ENCODE measurements at places on chromosomes 1 and 21.

- DNase-seq, result no peak
These were observed 112.8 kb downstream of the RIPK4 start for GRCh38 chr21:41653954-41654491.

GRCh38 chr1:205317311-205317917 lies 4.1 kb downstream of the NUAK2 start:
- DNase-seq, result no peak

DNA sequence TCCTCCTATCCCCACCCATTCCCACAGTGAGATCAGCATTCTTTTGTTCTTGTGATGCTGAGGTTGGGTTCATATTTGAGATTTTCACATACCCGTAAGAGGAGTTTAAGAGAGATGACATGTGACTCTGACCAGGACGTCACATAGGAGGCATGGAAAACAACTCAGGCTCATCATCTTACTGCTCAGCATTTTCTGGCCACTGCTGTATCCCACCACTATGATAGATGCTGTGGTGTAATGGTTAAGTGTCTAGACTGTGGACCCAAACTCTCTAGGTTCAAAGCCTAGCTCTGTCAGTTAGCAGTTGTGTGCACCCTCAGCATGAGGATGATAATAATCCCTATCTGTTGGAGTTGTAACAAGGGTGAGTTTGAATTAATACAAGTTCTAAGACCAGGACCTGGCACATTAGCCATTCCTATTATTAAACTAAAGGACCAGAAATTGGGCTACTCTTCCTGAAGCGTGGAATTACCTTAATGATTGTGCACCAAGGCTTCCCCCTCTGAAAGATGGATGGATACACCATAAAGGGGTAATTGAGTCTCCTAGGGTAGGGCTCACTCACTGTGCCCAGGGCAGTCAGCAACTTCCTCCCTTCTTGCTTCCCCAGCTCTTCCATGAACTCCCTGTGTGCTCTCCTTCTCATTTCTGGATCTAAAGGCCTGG lies 40.9 kb downstream of the LGR6 start:
- DNase-seq, result no peak

DNA sequence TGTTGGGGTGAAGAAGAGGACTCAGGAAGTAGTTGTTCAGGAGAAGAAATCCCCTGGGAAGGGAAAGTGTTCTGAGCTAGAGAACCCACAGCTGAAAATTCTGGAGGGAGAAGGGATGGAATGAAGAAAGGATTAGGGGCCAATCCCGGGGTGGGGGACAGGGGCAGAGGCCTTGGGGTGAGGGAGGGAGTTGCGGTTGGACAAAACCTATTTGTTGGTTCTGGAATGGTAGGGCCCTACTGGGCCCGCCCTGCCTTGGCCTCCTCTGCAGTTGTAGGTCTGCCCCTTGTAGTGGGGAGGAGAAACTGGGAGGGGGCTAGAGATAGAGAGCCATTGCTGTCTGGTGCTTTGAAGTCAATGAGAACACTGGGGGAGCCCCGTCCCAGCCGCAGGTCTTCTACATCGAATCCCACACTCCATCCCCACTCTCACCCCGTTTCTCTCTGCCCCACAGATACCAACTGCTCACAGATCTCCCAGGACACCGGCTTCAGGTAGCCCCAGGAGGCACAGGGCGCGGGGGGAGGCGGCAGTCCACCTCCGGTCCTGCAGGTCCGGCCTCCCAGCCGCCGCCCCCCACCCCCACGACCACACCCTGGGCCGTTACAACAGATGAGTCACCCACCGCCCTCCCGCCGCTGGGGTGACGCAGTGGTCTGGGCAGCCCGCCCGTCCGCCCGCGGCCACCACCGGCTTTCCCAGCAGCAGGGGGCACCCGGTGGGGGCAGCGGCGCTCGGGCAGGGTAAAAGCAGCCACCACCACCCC lies 1.1 kb downstream of the TAGLN2 start:
- peak; percentile 81 for DNase-seq

GRCh38 chr1:35461966-35462651 lies 95.1 kb downstream of the KIAA0319L start:
- no peak for DNase-seq

DNA sequence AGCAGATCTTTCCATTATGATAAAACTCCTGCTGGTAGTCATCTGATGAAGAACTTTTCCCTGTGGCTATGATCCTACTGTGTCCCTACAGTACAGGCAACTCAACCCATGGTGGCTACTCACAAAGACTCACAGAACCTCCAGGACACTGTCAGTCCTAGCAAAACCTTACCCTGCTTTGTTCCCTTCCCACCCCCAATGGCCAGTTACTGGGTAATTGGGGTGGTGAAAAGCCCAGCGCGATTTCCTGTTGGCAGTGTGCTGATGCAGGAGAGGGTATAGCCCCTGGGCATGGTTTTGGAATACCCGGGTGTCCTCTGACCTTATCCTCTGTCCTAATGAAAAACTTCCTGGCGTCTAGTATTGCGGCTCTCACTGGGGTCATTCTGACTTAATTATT lies 533 bp upstream of the RGL1 start:
- DNase-seq, result no peak

DNA sequence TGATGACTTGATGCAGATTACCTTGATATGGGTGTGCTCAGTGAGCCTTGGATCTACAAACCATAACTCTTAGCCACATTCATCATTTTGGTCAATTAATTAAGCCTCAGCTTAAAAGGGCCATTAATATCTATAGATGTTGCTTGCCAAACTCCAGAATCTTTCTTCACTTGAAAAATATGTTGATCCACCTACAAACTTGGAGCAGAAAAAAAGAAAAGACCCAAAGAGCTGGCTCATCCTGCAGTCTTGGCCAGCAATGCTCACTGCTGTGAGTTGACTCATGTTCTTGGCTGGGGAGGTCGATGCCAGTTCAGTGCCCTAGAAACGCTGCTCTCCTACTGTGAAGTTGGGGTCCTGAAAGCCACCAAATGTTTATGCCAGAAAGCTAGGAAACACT lies 75.4 kb downstream of the DPT start:
- no peak for DNase-seq

GRCh38 chr1:219990782-219991510 lies 55.4 kb downstream of the EPRS1 start:
- no peak for DNase-seq

- DNase-seq, result no peak
These were observed 58.9 kb downstream of the TNFSF18 start for GRCh38 chr1:172991674-172992400.

GRCh38 chr1:172326136-172326535 lies 94.3 kb upstream of the C1orf105 start:
- peak; percentile 15 for DNase-seq

DNA sequence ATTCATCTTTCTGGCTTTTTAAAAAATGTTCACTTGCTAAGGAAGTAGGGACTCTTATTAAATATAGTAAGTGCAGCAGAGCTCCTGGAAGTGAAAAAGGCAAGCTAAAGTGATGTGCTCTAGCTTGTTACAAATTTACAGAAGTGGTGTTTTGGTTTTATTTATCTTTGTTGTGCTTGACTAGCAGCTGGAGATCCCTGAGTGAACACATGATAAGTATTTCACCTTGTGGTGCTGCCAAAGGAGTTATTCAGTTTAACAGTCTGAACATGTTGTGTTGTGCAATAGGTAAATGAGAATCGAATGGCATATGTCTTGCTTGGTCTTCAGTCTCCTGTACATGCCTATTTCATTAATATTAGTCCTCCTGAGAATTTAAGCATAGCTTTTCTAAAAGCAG lies 315.7 kb downstream of the TPR start:
- no peak for DNase-seq

All from hindlimb muscle (tissue), 1 donor.